Activated CD4-positive, alpha-beta T cell treated with anti-CD3 and anti-CD28 coated beads, Interleukin-2, amount 10 ng/mL, durations not matched to agents 7 days and 5 days (primary cell): ENCODE measurements at places on chromosomes 7 and 10.

- no peak for DNase-seq
Observed at GRCh38 chr10:120436439-120437112, 20.5 kb upstream of the PLPP4 start.

- no peak for DNase-seq
Observed at GRCh38 chr7:37248396-37248861, 200.2 kb downstream of the ELMO1 start.

GRCh38 chr7:100855515-100855914 lies 3.0 kb downstream of the SLC12A9 start:
- no peak for DNase-seq

DNA sequence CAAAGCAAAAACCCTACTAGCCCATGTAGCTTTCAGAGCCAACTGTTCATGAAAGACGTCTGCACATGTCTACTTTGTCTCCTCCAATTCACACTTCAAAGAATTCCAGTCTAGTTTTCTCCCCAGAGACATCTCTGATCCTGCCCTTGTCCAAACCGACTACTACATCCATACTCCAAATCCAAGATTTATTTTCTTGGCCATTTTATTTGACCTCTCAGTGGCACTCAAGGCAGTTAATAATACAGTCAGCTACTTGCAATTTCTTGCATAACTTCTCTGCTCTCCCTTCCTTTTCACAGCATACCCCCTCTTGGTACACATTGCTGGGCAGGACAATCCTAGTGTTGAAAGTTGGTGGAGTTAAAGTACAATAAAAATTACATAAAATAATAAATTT lies 170.9 kb upstream of the INHBA start:
- DNase-seq = no peak

DNA sequence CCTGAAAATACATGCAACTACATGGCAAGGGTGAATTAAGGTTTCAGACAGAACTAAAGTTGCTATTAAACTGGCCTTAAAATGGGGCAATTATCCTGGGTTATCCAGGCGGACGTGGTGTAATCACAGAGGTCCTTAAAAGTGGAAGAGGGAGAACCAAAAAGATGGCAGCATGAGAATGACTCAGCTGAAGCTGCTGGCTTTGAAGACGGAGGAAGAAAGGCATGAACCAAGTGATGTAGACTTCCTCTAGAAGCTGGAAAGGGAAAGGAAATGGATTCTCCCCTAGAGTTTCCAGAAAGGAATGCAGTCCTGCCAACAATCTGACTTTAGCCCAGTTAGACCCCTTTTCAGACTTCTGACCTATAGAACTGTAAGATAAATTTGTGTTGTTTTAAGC lies 27.0 kb upstream of the UBN2 start:
- DNase-seq = no peak

GRCh38 chr7:34087892-34088891 lies 182.9 kb downstream of the BMPER start:
- no peak for DNase-seq

DNA sequence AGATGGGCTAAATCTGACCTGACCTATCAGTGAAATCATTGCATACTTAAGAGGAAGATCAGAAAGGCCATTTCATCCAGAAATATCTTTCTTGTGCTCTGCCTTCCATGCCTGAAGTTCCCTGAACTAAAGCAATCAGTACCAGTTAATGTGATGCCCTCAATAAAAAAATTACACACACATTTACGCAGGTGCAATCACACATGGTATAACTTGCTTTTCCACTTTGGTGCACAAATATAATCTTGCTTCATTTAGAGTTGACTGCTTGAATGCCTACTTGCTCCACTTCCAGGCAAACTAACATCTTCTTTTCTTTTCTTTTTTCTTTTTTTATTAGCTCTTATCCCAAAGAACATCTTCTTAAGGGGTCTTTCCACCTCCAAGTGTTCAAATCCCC lies 58.3 kb upstream of the KIF5B start:
- DNase-seq = no peak

GRCh38 chr10:97089209-97089870 lies 96.4 kb downstream of the SLIT1 start:
- DNase-seq = no peak

DNA sequence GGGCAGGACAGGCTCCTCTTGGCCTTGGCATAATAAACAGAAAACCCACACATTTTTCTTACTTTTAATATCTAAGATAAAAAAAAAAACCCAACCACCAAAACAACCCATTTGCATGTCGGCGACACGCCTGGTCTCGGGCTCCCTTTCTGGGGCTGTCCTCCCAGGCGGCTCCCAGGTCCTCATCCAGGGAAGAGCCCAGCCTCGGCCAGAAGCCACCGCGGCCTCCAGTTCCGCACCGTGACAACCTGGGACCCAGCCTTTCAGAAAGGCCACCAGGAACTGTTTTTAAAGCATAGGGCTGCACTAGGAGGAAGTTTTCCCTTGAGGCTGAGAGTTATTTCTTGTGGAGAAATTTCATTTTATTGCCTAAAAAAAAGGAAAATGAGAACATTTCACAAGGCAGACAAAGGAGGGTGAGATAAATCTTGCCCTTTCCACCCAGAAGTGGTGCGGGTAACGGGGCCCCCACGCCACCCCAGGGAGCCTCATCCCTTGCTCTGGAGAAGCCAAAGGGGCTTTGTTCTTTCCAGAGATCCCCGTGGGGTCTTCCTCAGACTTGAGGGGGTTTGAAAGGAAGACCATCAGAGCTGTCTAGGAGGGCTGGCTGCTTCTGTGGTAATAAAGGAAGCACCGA lies 39.2 kb upstream of the MKRN1 start:
- DNase-seq = no peak

DNA sequence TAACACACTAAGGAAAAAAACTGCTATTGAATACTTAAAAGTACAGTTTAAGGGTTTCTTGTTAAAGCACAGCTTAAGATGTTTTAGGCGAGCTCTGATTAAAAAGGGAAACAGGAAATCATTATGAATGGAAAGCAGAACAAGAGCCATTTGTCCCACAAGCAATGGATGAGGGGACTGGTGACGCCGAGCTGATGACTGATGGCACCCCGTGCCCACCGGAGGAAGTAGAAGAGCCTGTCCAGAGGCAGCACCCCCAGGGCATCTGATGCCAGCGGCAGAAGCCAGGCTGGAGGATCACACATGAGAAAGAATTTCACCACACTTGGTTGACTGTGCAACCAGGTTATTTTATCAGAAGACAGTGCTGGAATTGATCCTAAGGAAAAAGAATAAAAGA lies 15.0 kb upstream of the INSIG1 start:
- no peak for DNase-seq

DNA sequence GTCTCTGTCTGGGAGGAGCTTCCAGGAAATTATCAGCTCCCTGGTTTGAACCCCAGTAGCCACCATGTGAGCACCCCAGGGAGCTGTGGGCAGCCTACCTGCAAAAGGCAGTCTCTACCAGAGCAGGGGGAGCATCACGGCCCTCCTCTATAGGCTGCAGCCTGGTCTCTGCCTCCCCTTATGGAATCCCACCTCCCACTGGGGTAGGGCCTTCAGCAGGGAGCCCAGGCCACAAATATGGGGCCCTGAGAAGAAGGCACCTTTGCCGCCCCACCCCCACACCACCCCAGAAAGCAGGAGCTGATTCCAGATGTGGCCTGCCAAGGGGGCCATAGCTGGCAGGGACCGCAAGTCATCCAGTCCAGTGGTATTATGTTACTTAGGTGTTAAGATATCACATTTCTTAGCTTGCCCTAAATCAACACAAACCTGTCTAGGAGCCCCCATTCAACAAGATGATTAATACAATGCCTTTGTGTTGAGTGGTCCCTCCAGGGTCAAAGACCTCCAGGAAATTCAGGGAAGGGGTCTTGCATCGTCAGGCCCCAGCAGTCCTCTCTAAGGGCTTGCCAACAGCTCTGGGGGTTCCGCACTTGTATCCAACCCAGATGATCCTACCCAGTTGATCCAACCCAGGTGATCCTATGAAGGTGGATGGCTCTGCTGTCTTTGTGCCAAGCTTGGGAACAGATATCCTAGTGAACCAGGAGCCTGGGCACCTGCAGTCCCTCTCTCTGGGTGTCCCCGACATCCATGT lies 114.9 kb downstream of the OAT start:
- no peak for DNase-seq

DNA sequence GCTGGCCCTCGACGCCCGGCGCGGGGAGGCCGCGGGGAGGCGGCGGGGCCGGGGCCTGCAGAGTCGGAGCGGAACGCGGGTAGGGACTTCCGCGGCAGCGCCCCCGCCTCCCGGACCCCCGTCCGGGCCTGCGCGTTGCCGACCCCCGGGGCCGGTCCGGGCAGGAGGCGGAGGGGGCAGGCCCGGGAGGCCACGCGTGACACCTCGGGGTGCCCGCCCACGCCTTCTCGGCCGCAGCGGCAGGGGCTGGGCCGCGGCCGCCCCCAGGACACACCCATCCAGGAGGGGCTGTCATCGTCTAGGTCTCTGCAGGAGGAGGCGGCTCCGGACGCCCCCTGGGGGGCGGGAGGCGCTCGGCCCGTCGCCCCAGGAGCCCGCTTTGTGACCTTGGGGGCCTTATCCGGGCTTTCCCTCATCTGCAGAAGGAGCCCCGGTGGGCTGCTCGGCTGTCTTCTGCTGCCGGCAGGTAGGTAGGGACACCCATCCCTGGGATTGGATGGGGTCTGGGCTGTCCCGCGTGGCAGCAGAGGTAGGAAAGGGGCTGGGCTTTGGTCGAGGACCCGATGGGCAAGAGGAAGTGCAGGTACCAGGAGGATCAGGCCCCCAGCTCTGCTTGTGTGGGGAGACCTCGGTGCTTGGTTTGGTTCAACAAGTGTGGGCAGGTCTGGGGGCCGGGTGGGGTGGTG lies 569 bp downstream of the ZNF316 start:
- peak; percentile 46 for DNase-seq

DNA sequence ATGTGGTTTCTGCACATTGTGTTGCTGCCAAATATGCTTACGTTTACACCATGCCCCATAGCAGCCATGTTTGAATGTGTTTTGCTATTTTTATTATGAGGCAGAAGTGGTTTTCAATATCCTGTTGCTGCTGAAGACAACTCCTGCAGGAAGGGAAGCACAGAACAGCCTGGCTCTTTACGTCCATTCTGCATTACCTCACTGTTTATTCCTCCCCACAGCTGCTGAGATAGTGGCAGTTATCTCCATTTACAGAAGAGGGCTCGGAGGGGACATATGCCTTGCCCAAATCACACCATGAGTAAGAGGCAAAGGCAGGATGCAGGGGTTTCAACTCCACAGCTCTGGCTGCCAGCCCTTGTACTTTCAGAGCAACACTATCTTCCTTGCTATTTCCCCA lies 35.3 kb downstream of the PLPP4 start:
- DNase-seq = no peak

GRCh38 chr7:116861717-116862116 lies 670 bp upstream of the CAPZA2 start:
- no peak for DNase-seq

DNA sequence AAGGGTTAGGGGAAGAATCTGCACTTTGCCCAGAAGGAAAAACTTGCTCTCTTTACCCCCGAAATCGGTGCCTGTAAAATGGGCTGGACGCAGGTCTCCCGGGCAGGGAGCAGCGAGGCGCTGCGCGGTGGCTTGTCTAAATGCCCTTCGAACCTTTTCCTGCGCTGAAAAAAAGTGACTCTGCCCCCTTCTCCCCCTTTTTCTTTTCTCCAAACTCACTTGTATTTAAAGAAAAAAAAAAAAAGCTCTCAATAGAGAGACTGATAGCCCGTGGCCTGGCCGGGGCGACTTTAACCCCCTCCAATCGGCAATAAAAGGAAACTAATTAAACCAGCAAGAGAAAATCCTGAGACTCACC lies 286 bp downstream of the SP8 start:
- no peak for DNase-seq

- no peak for DNase-seq
Observed at GRCh38 chr10:123863183-123863575, 28.4 kb downstream of the CPXM2 start.

DNA sequence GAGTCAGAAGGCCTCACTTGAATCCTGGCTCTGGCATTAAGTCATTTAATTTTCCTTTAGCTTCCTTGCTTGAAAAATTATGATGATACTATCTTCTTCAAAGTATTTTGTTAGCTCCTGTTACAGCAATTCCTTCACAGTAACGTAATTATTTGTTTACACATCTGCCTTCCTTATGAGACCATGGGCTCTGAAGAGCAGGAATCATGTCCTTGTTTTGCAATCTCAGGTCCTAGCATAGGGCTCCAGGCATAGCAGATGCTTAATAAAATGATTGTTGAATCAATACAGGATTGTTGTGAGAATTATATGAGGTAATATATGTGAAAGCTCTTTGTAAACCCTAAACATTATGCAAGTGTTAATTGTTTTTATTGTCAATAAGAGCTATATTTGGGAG lies 25.5 kb downstream of the KLHDC10 start:
- no peak for DNase-seq

DNA sequence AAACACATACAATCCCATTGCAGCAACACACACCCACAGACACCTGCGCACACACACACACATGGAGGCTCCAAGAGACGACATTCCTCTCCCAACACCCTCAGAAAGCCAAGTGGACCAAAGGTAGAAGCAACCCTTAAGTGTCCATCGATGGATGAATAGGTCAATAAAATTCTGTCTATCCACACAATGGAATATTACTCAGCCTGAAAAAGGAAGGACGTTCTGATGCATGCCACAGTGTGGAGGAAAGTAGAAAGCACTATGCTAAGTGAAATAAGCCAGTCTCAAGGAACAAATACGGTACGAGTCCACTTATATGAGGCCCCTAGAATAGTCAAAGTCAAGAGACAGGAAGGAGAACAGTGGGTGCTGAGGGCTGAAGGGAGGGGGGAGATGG lies 174.4 kb downstream of the GRID1 start:
- DNase-seq = no peak

DNA sequence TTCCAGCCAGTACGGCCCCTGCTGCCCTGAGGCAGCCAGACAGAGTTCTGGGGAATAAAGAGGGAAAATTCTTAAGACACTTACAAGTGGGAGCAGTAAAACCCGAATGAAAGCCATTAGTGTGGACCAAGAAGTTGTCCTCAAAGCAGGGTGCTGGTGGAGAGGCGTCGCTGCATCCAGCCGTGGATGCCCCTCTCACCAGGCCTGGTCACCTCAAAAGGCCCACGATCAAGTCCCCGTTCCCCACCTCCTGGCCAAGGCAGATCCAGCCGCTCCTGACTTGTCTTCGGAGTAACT lies 656 bp downstream of the VSTM4 start:
- DNase-seq = no peak

DNA sequence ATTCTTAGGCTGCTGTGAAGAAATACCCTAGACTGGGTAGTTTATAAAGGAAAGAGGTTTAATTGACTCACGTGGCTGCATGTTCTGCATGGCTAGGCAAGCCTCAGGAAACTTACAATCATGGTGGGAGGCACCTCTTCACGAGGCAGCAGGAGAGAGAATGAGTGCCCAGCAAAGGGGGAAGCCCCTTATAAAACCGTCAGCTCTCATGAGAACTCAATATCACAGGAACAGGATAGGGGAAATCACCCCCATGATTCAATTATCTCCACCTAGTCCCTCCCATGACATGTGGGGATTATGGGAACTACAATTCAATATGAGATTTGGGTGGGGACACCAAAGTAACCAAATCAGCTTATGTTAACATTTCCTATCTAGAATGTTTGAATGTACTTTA lies 259.2 kb downstream of the TWIST1 start:
- no peak for DNase-seq

GRCh38 chr7:1804310-1804709 lies 134.2 kb downstream of the ELFN1 start:
- no peak for DNase-seq
